SW 1271 (cell line): ENCODE measurements at places on chromosomes 6 and 20.

- DNase-seq: no peak
Observed at GRCh38 chr6:144753023-144753705, 468.0 kb downstream of the UTRN start.

DNA sequence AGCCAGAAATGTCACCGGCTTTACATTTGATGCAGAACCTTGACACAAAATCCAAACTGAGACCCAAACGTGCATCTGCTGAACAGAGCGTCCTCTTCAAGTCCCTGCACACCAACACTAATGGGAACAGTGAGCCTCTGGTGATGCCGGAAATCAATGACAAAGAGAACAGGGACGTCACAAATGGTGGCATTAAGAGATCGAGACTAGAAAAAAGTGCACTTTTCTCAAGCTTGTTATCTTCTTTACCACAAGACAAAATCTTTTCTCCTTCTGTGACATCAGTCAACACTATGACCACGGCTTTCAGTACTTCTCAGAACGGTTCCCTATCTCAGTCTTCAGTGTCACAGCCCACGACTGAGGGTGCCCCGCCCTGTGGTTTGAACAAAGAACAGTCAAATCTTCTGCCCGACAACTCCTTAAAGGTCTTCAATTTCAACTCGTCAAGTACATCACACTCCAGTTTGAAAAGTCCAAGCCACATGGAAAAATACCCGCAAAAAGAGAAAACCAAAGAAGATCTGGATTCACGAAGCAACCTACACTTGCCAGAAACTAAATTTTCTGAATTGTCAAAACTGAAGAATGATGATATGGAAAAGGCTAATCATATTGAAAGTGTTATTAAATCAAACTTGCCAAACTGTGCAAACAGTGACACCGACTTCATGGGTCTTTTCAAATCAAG is 108.4 kb downstream of the RTN4IP1 start:
- no peak for DNase-seq

GRCh38 chr6:124887872-124888580 is 74.2 kb upstream of the RNF217 start:
- no peak for DNase-seq

GRCh38 chr6:131982740-131983259 is 31.6 kb upstream of the CCN2 start:
- no peak for DNase-seq

- DNase-seq: no peak
Observed at GRCh38 chr20:61524951-61525666, 273.0 kb downstream of the CDH4 start.

GRCh38 chr6:88008831-88009231 is 38.8 kb upstream of the SPACA1 start:
- DNase-seq: no peak

DNA sequence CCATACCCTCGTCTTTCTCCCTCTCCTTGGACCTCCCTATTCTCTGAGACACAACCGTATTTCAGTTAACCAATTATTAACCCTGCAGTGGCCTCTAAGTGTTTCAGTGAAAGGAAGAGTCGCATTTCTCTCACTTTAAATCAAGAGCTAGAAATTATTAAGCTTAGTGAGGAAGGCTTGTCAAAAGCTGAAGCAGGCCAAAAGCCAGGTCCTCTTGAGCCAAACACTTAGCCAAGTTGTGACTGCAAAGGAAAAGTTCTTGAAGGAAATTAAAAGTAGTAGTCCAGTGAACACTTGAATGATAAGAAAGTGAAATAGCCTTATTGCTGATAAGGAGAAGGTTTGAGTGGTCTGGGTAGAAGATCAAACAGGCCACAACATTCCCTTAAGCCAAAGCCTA is 58.3 kb downstream of the SNX9 start:
- no peak for DNase-seq

- no peak for DNase-seq
Observed at GRCh38 chr6:167650730-167651317, 175.9 kb upstream of the AFDN start.

GRCh38 chr6:36368921-36369865 is 18.3 kb downstream of the ETV7 start:
- no peak for DNase-seq

GRCh38 chr6:33613146-33613794 is 7.9 kb upstream of the ITPR3 start:
- no peak for DNase-seq

DNA sequence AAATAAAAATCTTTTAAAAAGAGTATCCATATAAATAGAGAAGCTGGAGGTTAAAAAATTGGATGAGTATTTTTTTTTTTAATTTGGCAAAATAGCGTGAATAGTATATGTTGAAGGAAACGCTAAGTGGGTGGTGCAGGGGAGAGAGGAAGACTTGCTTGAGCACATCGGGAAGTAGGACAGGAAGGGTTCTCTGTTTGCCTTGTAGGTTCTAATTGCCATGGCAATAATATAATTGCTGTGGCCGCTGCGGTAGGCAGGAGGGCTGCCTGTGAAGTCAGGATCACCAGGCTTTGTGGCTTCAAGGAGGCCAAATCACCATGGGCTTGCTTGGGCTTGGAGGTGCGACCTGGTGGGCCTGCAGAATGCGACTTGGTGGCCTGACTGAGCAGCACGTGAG is 35.1 kb downstream of the IGF2R start:
- DNase-seq: no peak

- no peak for DNase-seq
Observed at GRCh38 chr6:83125425-83125824, 58.0 kb downstream of the DOP1A start.

GRCh38 chr20:2381303-2381702 is 602 bp downstream of the TGM6 start:
- no peak for DNase-seq

DNA sequence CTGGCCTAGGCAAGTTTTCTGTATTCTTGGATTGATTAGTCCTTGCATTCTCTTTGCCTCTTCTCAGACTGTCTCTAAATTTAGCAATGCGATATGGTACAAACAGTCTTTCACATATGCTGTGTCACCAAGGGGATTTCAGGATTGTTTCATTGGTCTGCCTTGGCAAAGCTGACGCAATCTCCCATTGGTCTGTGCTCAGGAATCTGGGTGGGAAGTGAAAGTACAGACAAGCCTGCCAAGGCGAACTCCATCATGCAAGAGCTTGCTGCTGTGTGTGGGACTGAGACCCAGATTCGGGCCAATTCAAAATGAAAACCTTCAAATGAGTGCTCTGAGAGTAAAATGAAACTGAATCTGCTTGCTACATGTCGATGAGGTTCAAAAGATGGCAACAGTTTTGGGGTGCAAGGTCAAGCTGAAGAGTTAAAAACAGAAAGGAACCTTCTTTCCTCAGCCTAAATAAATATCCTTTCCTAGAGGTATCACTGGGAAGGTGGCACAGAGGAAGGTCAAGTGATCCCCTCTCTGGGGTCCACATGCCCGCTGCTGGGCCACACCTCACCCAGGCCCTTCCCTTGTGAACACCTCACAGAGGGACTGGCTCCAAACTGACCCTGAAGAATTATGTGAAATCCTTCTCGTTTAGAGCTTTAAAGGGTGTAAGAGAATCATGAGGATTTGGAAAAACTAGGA is 198.8 kb upstream of the PREP start:
- DNase-seq: no peak

GRCh38 chr20:50297498-50298376 is 107.1 kb downstream of the CEBPB start:
- no peak for DNase-seq

DNA sequence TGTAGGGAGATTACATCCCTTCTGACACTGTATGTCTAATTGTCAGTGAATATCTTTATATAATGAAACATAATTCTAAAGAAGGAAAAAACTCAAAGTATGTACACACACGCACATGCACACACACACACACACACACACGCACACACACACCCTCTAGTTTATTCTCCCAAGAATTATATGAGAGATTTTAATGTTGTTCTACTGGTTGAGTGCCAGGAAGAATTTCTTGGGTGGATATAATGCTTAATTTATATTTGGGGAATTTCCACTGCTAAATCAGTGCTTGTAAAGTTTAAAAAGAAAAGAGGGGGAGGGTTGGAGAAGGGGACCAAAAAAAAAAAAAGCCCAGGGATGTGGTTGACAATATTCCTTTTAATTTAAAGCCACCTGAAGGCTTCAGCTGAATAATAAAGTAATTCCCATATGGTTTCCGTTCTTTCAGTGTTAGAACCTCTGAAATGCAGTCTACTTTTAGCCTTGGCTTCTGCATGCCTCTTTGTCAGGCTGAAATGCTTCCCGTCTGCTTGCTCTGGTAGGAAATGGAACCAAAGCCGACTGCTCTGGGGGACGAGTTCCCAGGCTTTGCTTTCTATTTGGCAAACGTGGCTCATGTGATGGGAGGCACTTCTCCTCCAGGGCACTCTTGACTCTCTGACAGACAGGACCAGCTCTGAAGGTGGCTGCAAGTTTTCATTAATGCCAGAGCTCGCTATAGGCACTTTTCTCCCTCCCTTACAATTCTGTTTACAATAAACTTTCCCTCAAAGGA is 225.4 kb downstream of the PRL start:
- no peak for DNase-seq

- DNase-seq: no peak
Observed at GRCh38 chr20:57686931-57687652, 22.7 kb downstream of the PMEPA1 start.

DNA sequence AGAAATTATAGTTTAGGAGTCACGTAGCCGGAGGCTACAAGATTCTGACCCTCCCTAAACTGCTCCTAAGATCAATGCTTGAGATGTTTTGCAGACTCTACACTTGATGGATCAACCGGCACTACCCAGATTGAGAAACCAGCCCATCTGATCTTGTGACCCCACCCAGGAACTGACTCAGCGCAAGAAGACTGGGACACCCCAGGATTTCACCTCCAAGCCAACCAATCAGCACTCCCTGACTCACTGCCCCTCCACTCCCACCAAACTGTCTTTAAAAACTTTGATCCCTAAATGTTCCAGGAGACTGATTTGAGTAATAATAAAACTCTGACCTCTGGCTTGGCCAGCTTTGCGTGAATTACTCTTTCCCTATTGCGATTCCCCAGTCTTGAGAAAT is 99.8 kb downstream of the OPRM1 start:
- no peak for DNase-seq

DNA sequence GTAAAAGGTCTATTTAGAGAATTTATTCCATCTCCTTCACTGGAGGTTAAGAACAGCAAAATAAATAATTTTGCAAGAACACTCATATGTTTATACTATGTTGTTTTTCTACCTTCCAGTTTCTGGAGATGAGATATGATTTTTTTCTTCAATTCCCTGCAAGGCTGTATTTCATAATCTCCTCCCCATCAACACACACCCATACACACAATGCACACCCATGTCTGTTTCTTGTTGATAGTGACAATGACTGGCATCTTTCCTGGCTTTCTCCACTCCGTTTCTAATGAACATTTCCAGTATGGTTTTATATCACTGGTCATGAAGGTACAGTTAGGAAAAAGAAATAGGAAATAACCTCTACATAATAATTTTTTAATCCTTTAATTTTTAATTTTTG is 202.1 kb downstream of the ARHGAP18 start:
- no peak for DNase-seq

- no peak for DNase-seq
Observed at GRCh38 chr6:157304899-157305663, 18.2 kb downstream of the TMEM242 start.

GRCh38 chr6:7047128-7047527 is 60.6 kb upstream of the RREB1 start:
- DNase-seq: no peak

GRCh38 chr6:53752440-53752839 is 42.4 kb upstream of the LRRC1 start:
- no peak for DNase-seq

GRCh38 chr20:23541330-23541729 is 27.0 kb downstream of the CST9L start:
- DNase-seq: no peak

DNA sequence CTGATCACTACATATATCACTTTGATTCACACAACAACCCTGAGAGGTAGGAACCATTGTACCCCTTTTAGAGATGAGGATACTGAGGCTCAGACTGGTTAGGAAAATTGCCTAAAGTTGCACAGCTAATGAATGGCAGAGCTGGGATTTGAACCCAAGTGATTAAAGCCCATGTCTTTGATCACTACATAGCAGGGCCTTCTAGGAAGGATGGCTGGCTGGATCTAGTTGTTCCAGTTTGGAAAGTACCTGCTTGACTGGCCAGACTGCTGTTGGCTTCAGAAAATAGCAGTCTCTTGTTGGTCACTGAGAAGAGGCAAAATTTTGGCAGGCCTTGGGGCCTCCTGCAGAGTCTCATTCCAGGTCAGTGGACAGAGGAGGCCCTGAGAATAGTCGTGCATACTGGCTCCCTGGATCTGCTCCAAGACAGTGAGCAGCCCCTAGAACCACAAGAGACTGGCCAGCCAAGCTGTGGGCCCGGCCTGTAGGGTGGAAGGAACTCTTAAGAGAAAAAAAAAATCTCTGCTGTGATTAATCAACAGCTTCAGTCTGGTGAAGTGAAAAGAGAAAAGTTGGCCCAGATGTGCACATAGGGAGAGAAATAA is 17.5 kb downstream of the PPARD start:
- DNase-seq: no peak

DNA sequence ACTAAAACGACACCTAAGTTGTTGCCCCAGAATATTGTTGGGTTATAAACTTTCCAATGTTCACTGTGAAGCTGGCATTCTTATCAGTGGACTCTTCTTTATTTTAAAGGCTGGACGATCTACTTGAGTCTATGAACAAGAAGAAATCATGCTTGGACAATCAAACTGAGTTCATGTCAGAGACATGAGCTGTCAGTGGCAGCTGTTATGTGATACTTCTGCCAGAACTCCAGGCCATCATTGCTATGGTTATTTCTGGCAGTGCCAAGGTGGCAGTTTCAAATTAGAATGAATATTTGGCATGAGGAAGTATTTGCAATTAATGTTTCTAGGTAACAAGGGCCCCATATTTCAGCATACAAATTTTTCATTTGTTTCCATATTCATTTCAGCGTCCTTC is 417.3 kb downstream of the LMBRD1 start:
- no peak for DNase-seq

DNA sequence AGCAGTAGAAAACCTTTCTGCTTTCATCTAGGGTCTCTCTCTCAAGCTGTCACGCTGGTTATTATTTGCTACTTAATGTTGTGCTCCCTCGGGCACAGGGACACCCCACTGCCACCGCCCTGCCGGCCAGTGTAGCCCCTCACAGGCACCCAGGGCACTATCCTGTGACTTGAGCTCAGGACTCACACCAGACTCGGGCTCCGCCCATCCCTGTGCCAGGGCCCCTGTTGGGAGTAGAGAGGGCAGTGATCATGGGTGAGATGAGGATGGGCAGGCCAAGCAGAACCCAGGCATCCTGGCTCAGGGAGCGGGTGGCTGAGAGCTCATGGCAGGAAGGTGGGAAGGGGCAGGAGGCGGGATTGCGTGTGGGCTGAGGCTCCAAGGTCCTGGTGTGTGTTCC is 371.9 kb downstream of the ZFAND3 start:
- no peak for DNase-seq

- DNase-seq: no peak
Observed at GRCh38 chr6:25934735-25935313, 4.3 kb upstream of the SLC17A2 start.

DNA sequence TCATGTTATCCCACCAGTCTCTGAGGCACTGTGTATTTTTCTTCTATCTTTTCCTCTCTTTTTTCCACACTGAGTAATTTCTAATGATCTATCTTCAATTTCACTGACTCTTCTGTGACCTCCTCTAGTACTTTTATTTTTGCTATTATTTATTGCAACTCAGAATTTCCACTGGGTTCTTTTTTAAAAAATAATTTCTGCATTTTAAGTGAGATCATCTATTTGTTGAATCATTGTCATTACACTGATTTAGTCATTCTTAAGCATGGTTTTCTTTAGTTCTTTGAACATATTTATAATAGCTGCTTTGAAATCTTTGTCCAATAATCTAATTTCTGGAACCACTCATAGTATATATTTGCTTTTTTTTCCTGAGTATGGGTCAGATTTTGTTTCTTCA is 96.7 kb upstream of the SLC22A16 start:
- DNase-seq: no peak
